ENCODE measurements at places on chromosomes 7 and 10.

DNA sequence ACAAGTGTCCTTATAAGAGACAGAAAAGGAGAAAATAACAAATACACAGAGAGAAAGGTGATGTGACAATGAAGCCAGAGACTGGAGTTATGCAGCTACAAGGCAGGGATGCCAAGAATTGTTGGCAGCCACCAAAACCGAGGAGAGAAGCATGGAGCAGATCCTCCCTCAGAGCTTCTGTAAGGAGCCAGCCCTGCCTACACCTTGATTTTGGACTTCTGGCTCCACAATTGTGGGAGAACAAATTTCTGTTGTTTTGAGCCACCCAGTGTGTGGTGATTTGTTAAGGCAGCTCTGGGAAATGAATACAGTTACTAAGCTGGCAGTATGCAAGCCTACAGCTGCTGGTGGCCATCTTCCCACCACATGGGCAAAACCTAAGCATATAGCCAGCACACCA, 163.6 kb downstream of the GRM8 start:
- DNase-seq: no peak

DNA sequence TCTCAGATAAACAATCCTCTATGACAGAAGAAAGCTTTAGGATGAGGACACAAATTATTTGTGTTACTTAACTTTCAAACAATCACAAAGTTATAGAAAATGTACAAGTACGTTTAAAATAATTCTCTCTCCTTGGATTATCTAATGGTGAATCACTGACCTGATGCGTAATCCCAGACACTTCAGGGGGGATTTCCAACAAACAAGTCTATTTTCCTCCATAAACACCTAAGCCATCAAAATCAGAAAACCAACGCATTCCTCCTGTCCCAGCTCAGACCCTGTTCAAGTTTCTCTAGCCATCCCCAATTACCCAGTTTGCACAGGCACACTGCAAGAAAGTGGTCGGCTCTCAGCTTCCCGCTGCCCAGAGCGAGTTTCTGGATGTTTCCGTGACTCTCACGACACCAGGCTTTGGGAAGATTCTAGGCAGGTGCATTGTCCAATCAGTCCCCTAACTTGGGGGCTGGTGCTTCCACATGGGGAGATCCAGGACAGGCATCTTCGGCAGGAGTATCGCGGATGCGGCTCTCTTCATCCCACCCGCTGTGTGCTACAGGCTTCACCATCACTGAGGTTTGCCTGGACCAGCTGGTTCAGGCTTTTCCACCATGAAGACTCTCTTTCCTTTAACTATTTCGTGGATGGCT, 200.0 kb downstream of the ZMYND11 start:
- DNase-seq: no peak

- no peak for DNase-seq
Measured at GRCh38 chr10:87579563-87579962, 74.9 kb downstream of the MINPP1 start.

GRCh38 chr10:48364659-48365405, 58.4 kb downstream of the MAPK8 start:
- no peak for DNase-seq

GRCh38 chr10:121791761-121792160, 136.1 kb downstream of the ATE1 start:
- no peak for DNase-seq

- DNase-seq: no peak
Measured at GRCh38 chr10:79437111-79437814, 8.2 kb downstream of the ZCCHC24 start.

DNA sequence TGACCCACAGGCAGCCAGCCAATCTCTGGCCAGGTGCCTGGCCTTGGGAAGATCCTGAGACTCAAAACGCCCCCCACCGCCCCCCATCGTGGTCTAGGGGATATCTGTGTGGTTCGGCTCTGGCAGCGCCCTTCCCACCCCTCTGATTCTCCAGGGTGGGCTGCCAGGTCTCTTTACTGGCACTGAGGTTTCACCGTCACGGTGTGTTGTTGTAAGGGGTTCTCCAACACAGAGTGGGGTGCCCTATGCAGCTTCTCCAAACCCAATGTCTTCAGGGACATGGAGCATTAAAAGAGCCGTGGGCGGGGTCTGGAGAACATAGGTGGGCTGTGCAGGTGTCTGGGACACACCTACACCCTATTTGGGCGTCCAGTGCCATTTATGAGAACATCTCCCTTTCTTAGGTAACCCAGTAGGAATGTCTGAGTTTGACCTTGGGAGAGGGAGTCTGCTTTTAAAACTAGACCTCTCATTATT, 1.5 kb downstream of the MAFK start:
- no peak for DNase-seq

GRCh38 chr10:100519311-100520051, at the start of gene SEC31B:
Gene SEC31B, minus strand, starts transcription at chr10:100519861. Its CDS starts 2,909 bp downstream, at chr10:100516952.
- no peak for DNase-seq

GRCh38 chr7:72032934-72033333, 379.2 kb downstream of the CALN1 start:
- no peak for DNase-seq

- no peak for DNase-seq
Measured at GRCh38 chr10:28276384-28276783, 26.5 kb downstream of the MPP7 start.

- DNase-seq: no peak
Measured at GRCh38 chr7:20005081-20005480, 212.1 kb downstream of the MACC1 start.

GRCh38 chr7:35802649-35803048, 1.8 kb downstream of the SEPTIN7 start:
- DNase-seq: no peak

GRCh38 chr10:78963074-78964034, 105.4 kb upstream of the ZMIZ1 start:
- no peak for DNase-seq

- DNase-seq: no peak
Measured at GRCh38 chr10:131790021-131790420, 110.8 kb upstream of the PPP2R2D start.

DNA sequence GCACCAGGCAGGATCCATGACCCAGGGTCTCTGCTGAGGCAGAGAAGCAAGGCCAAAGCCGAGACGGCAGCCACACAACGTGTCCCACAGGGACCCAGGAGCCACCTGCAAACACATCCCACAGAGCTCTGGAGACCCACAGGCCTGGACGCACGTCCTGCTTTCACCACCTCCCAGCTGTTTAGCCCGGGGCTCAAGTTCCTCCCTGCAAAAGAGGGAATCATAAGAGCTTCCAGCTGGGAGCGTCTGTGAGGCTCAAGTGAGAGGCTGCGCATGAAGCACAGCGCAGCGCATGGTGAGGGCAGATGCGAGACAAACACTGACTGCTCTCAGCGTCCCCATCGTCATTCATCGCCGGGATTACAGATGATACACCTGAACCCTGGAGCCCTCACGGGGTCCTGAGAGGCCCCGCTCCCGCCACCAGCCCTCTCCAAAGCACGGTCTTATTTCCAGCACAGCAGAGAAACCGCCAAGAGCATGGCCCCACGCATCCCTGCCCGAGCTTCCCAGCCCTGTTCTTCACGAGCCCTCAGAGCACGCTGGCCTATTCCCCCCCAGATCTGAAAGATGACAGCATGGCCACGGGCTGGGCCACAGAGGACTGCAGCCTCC, 88.7 kb downstream of the MAD1L1 start:
- DNase-seq: no peak

- DNase-seq: no peak
Measured at GRCh38 chr10:62414359-62414758, 40.2 kb downstream of the ZNF365 start.

DNA sequence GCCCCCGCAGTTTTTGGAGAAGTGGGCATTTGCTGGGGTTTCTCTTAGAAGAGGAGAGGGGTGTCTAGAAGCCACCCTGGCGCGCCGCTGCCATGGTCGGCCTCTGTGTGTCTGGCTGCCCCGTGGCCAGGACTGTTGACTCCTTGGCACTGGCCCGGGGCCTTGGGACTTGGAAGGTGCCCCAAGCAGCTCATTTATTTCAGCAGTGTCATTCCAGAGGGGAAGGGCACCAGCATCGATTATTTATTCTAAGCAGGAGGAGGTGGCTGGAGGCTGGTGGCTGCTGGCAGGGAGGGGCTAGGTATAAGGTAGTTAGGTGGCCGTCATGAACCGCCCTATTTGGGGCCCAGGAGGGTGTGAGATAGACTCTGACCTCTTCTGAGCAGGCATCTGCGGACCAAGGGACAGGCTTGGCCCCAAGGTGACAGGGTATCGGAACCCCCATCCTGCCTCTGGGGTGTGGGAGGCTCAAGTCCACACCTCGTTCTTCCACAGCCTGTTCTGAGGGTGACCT, 1.6 kb downstream of the GTF2IRD1 start:
- DNase-seq: no peak

DNA sequence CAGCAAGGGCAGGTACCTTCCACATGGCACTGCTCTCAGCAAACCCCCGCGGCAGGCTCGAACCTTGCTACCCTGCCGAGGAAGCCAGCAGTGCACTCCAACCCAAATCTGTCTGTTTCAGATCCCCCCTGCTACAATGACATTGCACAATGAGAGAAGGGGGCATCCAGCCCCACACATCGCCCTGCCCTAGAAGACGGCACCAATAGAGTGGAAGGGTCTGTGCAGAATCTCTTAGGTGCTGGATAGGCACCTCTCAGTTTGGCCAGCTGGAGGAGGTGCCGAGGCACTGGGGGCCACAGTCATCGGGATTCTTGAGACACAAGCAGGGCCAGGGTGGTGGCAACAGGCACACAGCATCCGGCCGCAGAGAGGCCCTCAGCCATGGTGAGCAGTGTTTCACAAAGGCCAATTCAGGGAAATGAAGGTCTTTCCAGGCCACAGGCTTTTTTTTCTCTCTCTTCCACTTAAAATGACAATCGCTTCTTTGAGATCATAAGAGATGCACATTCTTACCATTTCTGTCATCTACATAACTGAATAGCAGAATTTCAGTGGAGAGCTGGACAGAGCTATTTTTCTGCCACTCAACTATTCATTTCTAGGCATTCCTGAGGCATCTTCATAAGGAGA, 281.3 kb downstream of the TNS3 start:
- no peak for DNase-seq

DNA sequence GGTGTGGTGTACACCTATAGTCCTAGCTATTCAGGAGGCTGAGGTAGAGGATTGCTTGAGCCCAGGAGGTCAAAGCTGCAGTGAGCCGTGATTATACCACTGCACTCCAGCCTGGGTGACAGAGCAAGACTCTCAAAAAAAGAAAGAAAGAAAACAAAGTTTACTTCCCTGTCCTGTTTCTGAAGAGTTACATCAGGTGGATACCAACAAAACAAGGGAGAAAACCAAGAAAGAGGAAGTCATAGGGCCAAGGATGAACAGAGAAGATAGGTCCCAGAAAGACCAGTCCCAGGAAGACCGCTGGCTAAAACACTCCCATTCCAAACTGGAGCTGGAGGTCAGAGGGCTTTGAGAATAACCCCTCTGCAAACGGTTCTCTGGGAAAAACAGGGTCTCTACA, 13.5 kb downstream of the MACROH2A2 start:
- DNase-seq: no peak

- peak; percentile 32 for DNase-seq
Measured at GRCh38 chr10:6382081-6382480, 179.3 kb downstream of the PFKFB3 start.

DNA sequence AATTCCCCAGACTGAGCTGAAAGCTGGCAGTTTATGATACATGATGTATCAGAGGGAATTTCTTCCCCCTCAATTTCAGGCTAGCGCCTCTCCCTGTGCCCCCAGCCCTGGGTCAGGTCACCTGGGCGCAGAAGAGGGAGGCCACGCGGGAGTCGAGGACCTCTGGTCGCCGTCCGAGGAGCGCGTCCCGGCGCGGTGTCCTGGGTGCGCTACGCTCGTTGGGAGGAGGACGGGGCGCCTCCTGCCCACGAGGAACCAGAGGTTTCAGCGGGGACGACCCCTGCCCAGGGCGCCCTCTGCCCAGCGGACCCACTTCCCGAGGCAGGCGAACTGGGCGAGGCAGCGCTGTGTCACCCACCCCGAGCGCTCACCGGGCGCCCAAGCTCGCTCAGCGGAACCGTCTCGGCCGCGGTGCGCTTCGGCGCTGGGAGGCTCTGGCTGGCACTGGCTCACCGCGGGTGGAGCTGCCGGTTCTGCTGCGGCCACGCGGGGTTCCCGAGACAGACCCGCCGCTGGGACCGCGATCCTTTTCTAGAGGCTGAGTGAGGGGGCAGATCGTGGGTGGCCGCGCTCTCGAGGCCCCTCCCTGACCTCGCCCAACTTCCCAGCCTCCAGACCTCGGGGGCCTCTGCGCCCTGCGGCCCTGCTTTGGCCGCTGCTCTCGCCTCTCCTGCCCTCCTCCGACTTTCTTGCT, at the start of gene FAM237B:
Gene FAM237B (minus strand): TSS at position 504 of the 694 bp plus-strand sequence. CDS start 1,556 bp downstream, outside the sequence.
- DNase-seq: no peak

- no peak for DNase-seq
Measured at GRCh38 chr10:88205842-88206446, 342.5 kb downstream of the PTEN start.

- DNase-seq: no peak
Measured at GRCh38 chr7:99365318-99366141, 9.0 kb upstream of the ARPC1B start.

GRCh38 chr7:5636446-5636835, 145.0 kb downstream of the RNF216 start:
- no peak for DNase-seq

GRCh38 chr10:101967119-101967518, 88.9 kb downstream of the ARMH3 start:
- DNase-seq: no peak

DNA sequence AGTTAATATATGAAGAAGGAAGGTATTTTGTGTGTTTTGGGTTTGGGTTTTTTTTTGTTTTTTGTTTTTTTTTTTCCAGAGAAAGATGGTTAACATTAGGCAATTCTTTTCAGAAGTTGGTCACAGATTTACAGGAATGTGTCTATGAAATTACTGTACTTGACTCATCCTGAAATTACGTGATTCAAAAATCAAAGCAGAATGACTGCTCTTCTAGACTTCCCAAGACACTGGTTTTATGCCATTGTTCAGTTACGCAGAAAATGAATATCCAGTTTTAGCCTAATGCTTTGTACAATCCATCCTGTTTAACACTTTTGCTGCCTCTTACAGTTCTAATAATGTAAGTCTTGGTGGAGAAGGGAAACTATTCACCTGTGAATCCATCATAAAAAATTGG, 39.7 kb upstream of the CELF2 start:
- no peak for DNase-seq

DNA sequence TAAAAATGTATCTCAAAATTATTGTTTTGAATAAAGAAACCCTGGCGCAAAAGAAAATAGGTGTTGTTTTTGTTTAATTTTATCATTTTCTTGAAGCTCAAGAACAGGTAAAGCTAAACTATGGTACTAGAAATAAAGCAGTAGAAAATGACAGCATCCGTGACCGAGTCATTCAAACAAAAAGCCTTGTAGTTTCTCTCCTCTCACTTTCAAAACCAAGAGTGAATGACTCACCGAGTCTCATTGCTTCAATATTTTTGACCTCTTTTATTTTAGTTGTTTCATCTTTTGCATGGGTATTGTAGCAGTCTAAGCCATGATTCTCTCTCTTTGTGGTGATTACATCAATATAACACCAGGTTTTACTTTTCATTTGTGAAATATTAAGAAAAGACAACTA, 396.5 kb downstream of the POM121L12 start:
- no peak for DNase-seq

Data from stimulated activated CD4-positive, alpha-beta T cell treated with anti-CD3 and anti-CD28 coated beads, TNF-alpha, amount 100 ng/mL, for 4 hours (primary cell).